ENCODE measurements at places on chromosomes 7 and 10. TPM values are rescaled to one million over a fixed set of nuclear protein-coding genes. Genes with fewer than 3 reads are reported as not detected.

ZNF804B gene
- total RNA-seq = not detected

NME8 gene
- not detected for total RNA-seq

ZNF425 gene
- total RNA-seq = 0.47 TPM

PTPRN2 gene
- 7.2 TPM for total RNA-seq

TMEM140 gene
- 12.7 TPM for total RNA-seq

CD36 gene
- not detected for total RNA-seq

ERVW-1 gene
- not detected for total RNA-seq

MRLN gene
- not detected for total RNA-seq

GRCh38 chr10:97234400-97234799 is 48.6 kb upstream of the SLIT1 start:
- DNase-seq = no peak

GRCh38 chr10:126227762-126228134 is 160.5 kb downstream of the ADAM12 start:
- DNase-seq = no peak

DNA sequence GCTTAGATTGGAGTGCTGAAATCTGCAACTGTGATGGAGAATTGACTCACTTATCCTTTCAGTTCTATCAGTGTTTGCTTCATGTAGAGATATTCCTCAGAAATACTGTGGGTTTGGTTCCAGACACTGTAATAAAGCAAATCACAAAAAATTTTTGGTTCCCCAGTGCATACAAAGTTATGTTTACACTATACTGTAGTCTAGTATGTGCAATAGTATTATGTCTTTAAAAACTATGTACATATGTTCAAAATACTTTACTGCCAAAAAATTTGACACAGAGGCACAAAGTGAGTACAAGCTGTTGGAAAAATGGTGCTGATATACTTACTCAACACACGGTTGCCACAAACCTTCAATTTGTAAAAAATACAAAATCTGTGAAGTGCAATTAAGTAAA is 112.5 kb downstream of the EPC1 start:
- DNase-seq = no peak

GRCh38 chr7:7536396-7537019 is 835 bp upstream of the COL28A1 start:
- no peak for DNase-seq

DNA sequence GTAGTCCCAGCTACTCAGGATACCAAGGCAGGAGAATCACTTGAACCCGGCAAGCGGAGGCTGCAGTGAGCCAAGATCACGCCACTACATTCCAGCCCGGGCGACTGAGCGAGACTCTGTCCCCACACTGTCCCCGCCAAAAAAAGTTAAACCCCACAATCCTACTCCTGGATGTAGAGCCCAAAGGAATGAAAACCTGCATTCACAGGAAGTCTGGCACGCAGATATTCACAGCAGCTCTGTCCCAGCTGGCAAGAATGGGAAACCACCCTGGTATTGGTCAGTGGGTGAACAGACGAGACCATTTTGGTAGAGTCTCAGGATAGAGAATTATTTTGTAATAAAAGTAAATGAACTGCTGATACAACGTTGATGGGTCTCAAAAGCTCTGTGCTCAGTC is 225.2 kb downstream of the MAD1L1 start:
- no peak for DNase-seq

DNA sequence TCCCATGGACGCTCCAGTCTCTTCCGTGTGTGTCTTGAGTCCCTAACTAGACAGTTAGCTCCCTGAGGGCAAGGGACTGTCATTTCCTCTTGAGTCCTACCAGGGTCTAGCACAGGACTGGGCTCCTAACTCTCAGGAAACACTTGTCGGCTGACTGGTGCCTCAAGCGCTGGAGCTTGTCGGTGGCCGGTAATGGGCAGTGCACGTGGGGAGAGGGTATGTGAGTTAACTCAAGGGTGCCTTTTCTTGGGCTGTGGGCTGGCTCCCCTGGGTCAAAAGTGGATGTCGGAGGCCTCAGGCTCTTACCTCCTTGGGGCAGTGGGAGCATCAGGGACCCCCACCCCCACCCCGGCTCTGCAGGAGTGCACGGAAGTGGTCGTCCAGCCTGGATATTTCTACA is 32.9 kb downstream of the ZNF775 start:
- no peak for DNase-seq

DNA sequence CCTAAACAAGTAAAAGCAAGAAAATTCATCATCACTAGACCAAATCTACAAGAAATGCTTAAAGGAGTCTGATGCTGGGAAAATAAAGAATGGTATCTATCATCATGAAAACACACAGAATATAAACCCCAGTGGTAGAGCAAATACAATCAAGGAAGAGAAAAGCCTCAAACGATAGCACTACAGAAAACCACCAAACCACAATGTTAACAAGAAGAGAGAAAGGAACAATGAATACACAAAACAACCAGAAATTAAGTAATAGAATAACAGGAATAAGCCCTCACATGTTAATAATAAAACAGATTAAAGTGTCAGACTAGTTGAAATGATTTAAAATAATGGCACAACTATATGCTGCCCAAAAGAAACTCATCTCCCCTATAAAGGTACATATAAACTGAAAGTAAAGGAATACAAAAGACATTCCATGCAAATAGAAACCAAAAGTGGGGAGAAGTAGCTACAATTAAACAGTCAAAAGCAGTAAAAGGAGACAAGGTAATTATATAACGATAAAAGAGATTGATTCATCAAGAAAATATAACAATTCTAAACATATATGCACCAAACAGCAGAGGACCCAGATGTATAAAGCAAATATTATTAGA is 77.3 kb downstream of the JMJD1C start:
- DNase-seq = no peak

DNA sequence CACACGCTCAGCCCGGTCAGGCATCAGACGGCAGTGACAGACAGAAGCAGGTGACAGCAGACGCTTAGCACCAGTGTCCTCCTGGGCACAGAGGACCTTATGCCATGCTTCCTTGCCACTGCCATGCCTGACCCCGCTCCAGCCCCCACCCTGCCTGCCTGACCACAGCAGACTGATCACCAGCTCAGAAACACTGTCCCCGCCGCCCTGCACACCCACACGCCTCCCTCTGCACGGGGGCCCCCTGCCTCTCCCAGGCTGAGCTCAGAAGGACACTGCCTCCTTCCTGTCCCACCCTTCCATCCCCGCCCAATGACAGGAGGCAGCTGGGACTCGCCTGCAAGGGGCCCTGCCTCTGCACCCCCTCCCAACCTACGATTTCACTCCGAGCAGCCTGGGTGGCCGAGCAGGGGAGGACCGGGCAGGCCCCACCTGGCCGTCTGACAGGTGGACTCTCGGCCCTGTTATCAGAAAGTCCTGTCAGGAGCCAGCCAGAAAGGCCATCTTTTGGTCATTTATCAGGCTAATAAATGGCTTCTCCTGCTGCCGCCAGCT is 183.4 kb downstream of the ELFN1 start:
- no peak for DNase-seq

DNA sequence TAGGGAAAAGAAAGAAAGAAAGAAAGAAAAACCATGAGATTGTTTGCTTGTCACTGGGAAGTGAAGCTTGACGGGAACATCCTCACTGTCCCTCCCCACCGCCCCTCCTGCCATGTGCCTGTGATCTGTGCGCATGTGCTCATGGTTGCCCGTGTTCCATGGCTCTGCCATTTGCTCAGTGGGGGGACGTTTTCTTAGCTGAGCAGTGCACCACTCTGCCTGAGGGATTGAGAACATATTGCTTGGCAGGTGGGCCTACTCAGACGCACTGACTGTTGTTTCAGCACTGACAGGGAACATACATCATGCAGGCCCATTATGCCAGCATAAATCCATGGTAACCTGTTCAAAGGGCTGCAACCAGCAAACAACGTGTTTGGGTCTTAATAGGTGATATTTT is 747.9 kb upstream of the GALNT17 start:
- DNase-seq = no peak

- DNase-seq = no peak
Observed at GRCh38 chr7:70306173-70306572, 707.9 kb downstream of the AUTS2 start.

DNA sequence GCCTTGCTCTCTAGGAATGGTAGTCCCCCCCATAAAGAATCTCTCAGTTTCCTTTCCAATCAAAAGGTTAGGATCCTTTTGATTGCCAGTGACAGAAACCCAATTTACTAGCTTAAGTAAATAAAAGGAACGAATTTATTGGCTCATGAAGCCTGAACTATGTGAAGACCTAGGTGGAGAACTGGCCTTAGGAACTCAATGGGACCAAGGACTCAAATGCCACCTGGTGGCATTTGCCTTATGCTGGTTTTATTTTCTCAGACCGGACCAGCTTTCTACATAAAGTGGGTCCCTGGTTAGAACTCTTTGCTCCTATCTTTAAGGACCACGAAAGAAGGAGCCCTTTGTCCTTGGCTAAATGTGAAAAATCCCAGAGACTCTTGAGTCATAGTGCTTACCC is 25.4 kb downstream of the CFTR start:
- DNase-seq = no peak

- no peak for DNase-seq
Observed at GRCh38 chr7:112103246-112103645, 103.0 kb downstream of the DOCK4 start.

- DNase-seq = no peak
Observed at GRCh38 chr10:60343254-60343653, 46.4 kb downstream of the ANK3 start.

DNA sequence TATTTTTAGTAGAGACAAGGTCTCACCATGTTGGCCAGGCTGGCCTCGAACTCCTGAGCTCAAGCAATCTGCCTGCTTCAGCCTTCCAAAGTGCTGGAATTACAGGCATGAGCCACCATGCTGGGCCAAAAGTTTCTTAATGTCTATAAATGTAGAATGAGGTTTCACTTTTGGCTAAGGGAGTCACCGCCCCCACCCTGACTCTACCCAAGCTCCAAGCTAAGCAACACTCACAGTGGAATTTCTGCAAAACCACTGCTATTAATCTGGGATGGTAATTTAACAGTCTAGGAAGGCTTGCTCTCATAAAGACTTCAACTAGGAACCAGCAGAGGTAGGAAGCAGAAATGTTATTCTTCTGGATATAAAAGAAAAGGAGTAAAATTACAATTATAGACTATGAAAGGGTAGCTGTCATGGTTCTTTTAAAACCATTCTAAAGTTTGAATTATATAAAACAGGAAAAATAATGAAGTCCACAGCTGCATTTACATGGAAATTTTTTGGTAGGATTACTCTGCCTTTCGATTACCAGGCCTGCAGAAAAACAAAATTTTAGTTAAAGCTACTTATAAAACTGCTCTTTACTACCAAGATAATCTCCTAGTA is 211.6 kb downstream of the SFMBT2 start:
- DNase-seq = no peak

- no peak for DNase-seq
Observed at GRCh38 chr10:107826171-107826570, 661.7 kb upstream of the SORCS1 start.

- no peak for DNase-seq
Observed at GRCh38 chr7:101985903-101986734, 168.7 kb downstream of the CUX1 start.

DNA sequence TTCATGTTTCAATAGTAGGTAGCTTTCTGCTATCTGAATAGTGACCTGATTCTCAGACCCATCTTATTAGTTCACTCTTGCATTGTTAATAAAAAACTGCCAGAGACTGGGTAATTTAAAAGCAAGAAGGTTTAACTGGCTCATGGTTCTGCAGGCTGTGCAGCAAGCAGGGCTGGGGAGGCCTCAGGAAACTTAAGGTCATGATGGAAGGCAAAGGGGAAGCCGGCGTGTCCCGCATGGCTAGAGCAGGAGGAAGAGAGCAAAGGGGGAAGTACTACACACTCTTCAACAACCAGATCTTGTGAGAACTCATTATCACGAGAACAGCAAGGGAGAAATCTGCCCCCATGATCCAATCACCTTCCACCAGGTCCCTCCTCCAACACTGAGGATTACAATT is 185.2 kb upstream of the PITRM1 start:
- DNase-seq = no peak

GRCh38 chr10:110815354-110816004 is 56.2 kb upstream of the PDCD4 start:
- no peak for DNase-seq

DNA sequence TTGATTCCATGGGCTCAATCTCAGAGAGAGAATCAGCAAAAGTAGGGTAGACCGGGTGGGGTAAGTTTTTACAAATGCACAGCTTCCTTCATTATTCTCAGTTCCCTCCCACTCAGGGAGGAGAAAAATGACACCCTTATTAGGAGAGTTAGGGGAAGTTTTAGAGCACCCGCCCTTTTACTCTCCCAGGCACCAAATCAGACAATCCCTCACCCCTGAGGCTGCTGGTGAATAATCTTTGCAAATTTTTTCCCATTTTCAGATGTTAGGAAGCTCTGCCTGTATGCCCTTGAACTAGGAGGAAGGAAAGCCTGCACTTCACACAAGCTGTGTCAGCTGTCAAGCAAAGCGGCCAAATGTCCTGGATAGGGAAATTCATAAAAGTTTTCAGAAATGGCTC is 834.9 kb downstream of the GRID1 start:
- DNase-seq = no peak

DNA sequence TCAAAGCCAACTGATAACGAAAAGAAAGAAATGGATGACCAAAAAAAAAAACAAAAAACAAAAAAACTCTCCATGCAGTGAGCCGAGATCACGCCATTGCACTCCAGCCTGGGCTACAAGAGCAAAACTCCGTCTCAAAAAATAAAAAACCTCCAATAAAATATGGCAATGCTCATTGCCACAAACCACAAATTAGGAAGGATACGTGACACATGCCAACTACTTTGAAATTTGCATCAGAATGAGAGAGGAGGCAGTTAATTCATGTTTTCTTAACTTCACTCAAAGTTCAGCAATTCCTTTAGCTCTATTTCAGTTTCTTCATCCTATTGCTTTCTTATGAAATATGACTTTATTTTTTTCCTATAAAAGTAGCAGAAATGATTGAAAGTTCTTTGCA is 398.1 kb upstream of the C7orf33 start:
- DNase-seq = no peak

DNA sequence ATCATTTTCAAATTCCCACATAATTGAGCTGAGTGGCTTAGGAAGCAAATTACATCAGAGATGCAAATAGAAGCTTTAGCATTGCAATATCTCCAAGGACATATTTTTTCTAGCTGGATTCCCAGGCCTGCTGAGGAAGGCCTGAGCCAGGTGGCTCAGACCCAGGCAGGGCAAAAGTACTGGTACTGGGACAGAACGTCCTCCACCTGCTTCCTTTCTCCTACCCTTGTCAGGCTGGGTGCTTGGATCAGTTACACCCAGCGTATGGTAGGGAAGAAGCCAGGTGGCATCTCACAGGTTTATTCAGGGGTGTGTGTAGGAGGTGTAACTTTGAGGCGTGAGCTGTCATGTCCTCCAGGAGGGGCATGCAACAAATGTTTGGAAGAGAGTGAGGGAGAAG is 3.0 kb upstream of the PANK1 start:
- no peak for DNase-seq
